Thymus (tissue), 14 donors: ENCODE measurements at places on chromosomes 13 and 19. TPM values are rescaled to one million over a fixed set of nuclear protein-coding genes. Genes with fewer than 3 reads are reported as not detected.
A peak's percentile ranks its signal among the peaks of the same experiment; 100 is the strongest.

DNA sequence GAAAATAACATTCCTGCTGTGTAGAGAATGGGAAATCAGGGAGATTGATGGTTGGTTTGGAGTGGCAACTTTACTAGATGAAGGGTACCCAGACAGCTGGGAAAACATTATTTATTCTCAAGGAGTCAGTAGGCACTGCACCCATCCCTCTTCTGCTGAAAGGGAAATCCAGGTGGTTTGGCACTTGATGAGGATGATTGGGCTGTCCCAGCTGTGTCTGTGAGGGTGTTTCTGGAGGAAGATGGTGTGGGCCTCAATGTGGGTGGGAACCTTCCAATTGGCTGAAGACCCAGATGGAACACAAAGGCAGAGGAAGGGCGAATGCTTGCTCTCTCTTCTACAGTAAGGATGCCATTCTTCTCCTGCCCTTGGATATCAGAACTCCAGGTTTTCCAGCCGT is 10.4 kb upstream of the SACS start:
- no peaks in the 10 kb centered on the region for H3K4me1 ChIP-seq
- no peaks in the 10 kb centered on the region for H3K27me3 ChIP-seq
- H3K27ac ChIP-seq: no peak overlapping the region
- no peaks in the 10 kb centered on the region for H3K36me3 ChIP-seq
- no peak overlapping the region for H3K4me3 ChIP-seq

The GRIK5 gene
- 1.7 TPM for polyA plus RNA-seq

- no peak for DNase-seq
- H3K4me3 ChIP-seq: no peak overlapping the region
- peaks cover 2% of the 10 kb centered on the region for H3K4me1 ChIP-seq
- H3K27me3 ChIP-seq: no peaks in the 10 kb centered on the region
- H3K36me3 ChIP-seq: peaks cover 22% of the 10 kb centered on the region
These were observed 44.5 kb upstream of the EPHX3 start for GRCh38 chr19:15276620-15277215.

DNA sequence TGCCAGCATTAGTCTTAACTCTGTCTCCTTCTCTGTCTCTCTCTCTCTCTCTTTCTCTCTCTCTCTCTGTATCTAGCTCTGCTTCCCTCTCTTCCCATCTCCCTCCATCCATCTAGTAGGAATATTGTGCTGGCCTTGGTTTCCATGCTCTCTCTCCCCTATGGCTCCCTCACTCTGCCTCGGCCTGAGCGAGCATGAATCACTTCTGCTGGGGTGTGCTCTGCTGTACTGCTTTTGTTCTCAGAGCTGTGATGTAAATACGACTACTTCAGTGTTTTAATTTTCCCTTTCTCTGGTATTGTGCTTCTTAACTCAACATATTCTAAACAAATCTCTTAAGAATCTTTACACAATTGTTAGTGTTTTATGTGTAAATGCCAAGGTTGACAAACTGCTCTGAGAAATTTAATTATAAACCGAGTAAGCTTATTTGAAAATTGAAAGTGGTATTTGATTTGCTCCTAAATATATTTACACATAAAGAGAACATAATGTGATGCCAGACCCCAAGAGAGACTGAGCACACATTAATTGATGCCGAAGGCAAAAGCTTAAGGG is 211.5 kb upstream of the KL start:
- no peaks in the 10 kb centered on the region for H3K27me3 ChIP-seq
- no peak overlapping the region for H3K4me3 ChIP-seq
- no peaks in the 10 kb centered on the region for H3K4me1 ChIP-seq
- DNase-seq: no peak
- no peaks in the 10 kb centered on the region for H3K36me3 ChIP-seq

- no peaks in the 10 kb centered on the region for H3K36me3 ChIP-seq
- peaks cover 2% of the 10 kb centered on the region for H3K4me1 ChIP-seq
- H3K27ac ChIP-seq: no peak overlapping the region
- no peak for DNase-seq
- H3K4me3 ChIP-seq: no peak overlapping the region
These were observed 24.7 kb downstream of the NFIX start for GRCh38 chr19:13020002-13020414.

- H3K36me3 ChIP-seq: no peaks in the 10 kb centered on the region
- no peaks in the 10 kb centered on the region for H3K4me1 ChIP-seq
- H3K27ac ChIP-seq: no peak overlapping the region
- peaks cover 23% of the 10 kb centered on the region for H3K27me3 ChIP-seq
These were observed 20.4 kb downstream of the MISP start for GRCh38 chr19:771332-771785.

The USP12 gene
- 14.6 TPM for polyA plus RNA-seq

GRCh38 chr13:33349986-33350826 is 64.7 kb upstream of the STARD13 start:
- H3K27ac ChIP-seq: no peak overlapping the region
- peak overlapping the region; percentile 25 for H3K4me3 ChIP-seq
- H3K36me3 ChIP-seq: no peaks in the 10 kb centered on the region

The KCNK6 gene
- polyA plus RNA-seq: 5.2 TPM
